GM23338 (cell line): ENCODE measurements at places on chromosomes 12 and 14. TPM values are rescaled to one million over a fixed set of nuclear protein-coding genes. Genes with fewer than 3 reads are reported as not detected.

- DNase-seq = no peak
Observed at GRCh38 chr12:127144770-127145169, 1122.2 kb upstream of the TMEM132C start.

GRCh38 chr14:72740504-72740961 lies 153.4 kb downstream of the DPF3 start:
- no peak for DNase-seq

- DNase-seq = no peak
Observed at GRCh38 chr12:93682846-93683261, 5.7 kb downstream of the CRADD start.

GRCh38 chr12:49277466-49277865 lies 12.6 kb downstream of the TUBA1C start:
- DNase-seq = no peak

GRCh38 chr12:112901271-112901670 lies 5.5 kb upstream of the OAS1 start:
- DNase-seq = no peak

- no peak for DNase-seq
Observed at GRCh38 chr14:51951656-51952055, 37.7 kb upstream of the RTRAF start.

- DNase-seq = no peak
Observed at GRCh38 chr12:29346769-29347421, 34.1 kb downstream of the ERGIC2 start.

GRCh38 chr12:120483621-120484020 lies 12.3 kb upstream of the DYNLL1 start:
- DNase-seq = no peak

- no peak for DNase-seq
Observed at GRCh38 chr12:24918596-24918995, 30.3 kb downstream of the BCAT1 start.

GRCh38 chr12:57476162-57476992 lies 3.3 kb downstream of the ARHGAP9 start:
- peak; percentile 79 for DNase-seq

- DNase-seq = no peak
Observed at GRCh38 chr12:122089077-122089476, 10.5 kb downstream of the MLXIP start.

GRCh38 chr14:100212476-100213333 lies 26.2 kb upstream of the YY1 start:
- no peak for DNase-seq

GRCh38 chr12:59843260-59843843 lies 247.5 kb downstream of the SLC16A7 start:
- no peak for DNase-seq

DNA sequence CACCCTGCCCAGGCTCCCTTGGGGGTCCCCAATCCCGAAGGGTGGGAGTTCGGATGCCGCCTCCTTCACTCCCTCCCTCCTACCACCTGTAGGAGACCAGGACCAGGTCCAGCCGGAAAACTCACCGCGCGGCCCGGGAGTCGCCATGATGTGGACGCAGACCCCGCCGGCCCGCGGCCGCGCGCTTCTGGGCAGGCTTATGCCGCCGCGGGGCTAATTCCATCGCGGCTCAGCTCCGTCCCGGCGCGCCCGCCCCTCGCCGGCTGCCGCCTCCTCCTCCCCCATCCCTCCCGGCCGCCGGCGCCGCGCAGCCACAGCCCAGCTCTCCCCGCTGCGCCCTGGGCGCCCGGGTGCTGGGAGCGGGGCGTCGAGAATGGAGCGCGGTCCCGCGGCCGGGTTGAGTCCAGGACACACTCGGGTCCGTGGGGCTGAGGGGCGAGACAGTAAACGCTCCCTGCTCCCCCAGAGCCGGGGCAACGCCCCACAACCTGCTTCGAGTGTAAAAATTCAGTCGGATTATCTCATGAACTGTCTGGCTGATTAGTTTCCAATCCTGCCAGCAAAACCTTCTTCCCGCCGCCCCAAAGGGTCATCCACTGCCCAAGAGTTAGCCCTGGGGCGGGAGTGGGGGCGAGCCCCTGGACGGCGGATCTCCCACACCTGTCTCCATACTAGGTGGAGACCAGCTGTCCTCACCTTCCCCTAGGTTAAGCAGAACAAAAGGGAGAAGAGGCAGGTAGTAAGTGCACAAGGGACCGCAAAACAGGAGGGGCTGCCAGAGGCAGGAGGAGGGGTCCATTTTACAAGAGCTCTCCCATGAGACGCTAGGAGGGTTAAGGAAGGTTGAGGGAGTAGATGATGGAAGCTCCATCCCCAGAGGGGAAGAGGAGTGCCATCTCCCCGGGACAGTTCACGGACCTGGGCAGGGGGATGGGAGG lies at the start of gene ANO2:
TSS of gene ANO2 (minus strand) at position 189 of the 938 bp plus-strand sequence. CDS start at position 147, 42 bp downstream.
- peak; percentile 82 for DNase-seq

DNA sequence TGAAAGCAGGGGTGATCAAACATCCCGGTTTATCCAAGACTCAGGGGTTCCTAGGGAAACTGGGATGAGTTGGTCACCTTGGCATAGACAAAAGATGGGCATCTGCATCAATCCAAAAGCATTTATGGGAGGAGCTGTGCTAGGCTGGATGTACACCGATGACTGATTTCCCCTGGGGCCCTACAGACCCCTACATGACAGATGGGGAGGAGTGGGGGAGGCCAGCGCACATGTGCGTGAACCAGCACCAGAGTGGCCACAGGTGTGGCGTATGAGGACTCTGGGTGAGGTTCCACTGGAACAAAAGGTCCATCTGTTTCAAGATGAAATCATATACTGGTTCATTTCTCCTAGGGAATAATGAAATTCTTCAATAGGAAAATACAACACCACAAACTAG lies 210.4 kb downstream of the ITPR2 start:
- DNase-seq = no peak

DNA sequence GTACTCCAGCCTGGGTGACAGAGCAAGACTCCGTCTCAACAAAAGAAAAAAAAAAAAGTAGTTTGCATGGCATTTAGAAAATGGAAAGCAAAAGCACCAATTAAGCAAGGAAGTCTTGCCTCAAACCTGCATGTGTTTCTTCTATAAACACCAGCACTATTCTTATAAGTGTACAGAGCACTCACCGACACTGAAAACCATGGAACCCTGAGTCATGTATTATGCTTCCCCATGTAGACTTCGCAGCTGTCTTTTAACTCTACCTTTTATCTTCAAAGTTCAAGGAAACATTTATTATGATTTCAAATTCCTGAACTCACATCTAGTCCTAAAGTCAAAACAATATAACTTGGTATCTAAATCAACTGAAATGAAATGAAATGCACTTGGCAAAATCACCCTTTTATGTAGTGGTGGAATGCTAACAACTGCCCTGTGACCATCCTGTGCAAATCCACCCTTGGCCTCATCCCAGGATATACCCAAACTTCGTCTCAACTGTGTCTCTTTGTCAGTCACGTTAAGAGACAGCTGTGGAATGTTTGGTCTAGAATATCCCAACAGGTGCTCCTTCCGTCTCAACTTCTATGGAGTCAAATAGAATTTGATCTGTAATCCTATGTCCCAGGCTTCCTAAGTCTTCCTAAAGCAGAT lies 4.8 kb downstream of the BCAT1 start:
- DNase-seq = peak; percentile 43

DNA sequence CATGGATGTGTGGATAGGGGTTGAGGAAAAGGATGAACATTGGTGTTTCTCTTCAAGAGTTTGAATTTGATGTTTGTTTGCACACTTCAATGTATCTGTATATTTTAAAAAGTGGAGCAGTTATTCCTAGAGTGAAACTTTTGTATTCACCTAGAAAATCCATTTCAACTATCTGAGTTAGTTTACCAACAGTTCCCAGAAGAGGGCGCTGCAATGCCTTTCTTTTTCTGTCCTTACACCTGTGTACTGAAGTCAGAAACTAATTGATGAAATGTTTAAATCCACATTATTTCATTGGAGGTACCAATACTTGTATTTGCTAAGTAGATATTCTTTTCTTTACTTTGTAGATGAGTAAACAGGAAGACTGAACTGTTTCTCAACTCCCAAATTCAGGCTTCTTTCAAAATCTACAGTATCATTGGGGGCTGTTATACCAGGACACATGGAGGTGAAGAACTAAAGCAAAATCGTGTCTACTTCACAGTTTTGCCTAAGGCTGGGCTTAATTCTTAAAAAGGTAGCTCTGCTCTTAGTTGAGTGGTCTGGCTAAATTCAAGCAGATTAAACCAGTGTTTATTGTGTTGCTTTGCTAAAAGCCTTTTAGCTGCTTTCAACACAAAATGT lies 26.6 kb upstream of the KLRB1 start:
- DNase-seq = peak; percentile 76

DNA sequence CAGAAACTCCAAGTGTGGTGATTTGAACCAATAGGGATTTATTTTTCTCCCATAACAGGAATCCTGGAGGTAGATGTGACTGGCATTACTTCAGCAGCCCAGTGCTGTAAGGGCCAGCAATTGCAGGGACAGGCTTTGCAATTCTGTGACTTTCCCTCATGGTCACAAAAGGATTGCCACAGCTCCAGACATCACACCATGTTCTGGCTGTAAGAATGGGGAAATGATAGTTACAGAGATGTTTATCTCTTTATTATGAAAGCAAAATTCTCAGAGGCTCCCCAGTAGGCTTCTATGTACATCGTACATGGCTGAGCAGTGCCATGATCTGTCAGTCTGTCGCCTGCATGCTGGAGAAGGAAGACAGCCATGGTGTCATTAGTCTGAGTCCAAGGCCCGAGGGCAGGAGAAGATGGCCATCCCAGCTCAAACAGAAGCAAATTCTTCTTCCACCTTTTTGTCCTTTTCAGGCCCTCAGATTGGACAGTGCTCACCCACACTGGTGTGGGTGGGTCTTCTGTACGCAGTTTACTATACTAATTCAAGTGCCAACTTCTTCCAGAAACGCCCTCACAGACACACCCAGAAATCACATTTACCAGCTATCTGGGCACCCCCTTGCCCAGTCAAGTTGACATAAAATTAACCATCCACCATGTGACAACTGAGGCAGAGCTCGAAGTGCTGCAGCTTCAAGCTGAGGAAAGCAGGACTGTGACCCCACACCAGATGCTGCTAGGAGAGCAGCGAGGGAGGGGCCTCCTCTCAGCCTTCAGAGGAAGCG lies 17.2 kb downstream of the ZBTB42 start:
- DNase-seq = no peak

- no peak for DNase-seq
Observed at GRCh38 chr14:92905667-92906066, 17.3 kb upstream of the CHGA start.

DNA sequence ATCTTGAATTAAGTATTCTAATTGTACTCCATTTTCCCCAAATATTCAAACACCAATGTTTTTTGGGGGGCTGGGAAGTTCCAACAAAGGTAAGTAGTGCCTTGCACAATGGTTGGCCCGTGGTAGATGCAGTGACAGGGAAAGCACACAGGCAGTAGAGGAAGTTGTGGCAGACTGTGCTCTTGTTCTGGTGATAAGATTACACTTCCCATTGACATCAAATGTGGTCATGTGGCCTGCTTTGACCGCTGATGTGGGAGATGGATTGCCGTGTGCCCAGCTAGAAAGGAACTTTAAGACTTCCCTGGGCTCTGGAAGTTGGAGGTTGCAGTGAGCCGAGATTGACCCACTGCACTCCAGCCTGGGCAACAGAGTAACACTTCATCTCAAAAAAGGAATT lies 223.8 kb downstream of the VRK1 start:
- no peak for DNase-seq

DNA sequence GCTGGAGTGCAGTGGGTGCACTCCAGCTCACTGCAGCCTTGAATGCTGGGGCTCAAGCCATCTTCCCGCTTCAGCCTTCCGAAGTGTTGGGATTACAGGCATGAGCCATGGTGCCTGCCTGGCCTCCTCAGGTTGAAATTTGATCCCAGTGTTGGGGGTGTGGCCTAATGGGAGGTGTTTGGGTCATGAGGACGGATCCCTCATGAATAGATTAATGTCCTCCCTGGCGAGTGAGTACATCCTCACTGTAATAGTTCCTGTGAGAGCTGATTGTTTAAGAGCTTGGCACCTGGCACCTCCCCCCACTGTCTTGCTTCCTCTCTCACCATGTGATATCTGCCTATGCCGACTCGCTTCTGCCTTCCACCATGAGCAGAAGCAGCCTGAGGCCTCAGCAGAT lies 84.7 kb downstream of the TSPAN9 start:
- peak; percentile 79 for DNase-seq

GRCh38 chr12:112446008-112446725 lies 27.4 kb downstream of the PTPN11 start:
- DNase-seq = no peak

ERP27 gene
- total RNA-seq = not detected in 2 replicates

INSM2 gene
- not detected in 2 replicates for total RNA-seq

USP44 gene
- 243 and 248 TPM in 2 replicates for total RNA-seq

DNAI7 gene
- not detected in 2 replicates for total RNA-seq

ITFG2 gene
- 17.3 and 19.8 TPM in 2 replicates for total RNA-seq

ASB2 gene
- total RNA-seq = 1.2 and 2.3 TPM in 2 replicates

FAM181A gene
- not detected in 2 replicates for total RNA-seq

TMEM121 gene
- 0.93 and 1.3 TPM in 2 replicates for total RNA-seq

MUCL1 gene
- total RNA-seq = not detected in 2 replicates

HOXC12 gene
- total RNA-seq = not detected in 2 replicates

LLPH gene
- 7.1 and 10.7 TPM in 2 replicates for total RNA-seq
